ENCODE measurements at places on chromosomes 11 and 22.

- no peak for DNase-seq
These were observed 141.1 kb upstream of the NARS2 start for GRCh38 chr11:78715639-78716311.

DNA sequence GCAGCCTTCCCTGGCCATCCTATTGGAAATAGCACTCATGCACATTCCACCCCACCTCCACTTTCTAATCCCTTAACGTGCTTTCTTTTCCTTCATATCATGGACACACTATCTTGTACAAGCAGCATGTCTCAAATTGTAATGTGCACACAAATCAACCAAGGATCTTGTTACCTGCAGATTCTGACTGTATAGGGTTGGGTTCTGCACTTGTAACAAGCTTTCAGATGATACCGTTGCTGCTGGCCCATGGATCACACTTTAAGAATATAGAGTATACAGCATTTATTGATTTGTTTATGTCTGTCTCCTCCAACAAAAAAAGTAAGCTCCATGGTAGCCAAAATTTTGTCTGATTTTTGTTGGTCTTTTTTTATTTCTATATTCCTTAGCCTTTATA, 32.4 kb upstream of the POU2AF1 start:
- DNase-seq: no peak

DNA sequence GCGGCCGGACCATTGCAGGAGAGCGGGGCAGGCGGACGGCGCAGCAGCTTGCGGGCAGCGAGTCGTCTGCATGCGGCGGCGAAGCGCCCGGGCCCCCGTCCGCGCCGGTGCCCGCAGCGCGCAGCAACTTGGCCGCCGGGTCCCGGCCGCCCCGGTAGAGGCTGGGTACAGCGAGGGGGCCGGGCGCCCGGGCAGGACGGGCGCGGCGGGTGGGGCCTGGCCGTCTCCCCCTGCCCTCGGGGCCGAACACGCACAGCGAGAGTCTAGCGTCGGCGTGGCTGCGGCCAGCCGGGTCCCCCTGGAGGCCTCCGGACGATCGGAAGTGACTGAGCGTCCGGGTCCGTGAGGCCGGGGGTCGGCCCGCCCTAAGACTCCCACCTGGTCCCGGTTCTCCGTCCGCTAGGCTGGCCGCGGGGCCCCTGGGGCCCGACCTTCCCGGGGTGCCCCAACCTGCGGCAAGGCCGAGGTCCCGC, 775 bp upstream of the TRABD start:
- DNase-seq: no peak

GRCh38 chr11:114140826-114141225, 81.3 kb downstream of the ZBTB16 start:
- no peak for DNase-seq

GRCh38 chr22:50312371-50312770, 4.9 kb upstream of the PLXNB2 start:
- no peak for DNase-seq

GRCh38 chr11:92340839-92341238, 116.2 kb downstream of the FAT3 start:
- DNase-seq: no peak

- DNase-seq: no peak
These were observed 112.7 kb downstream of the SEZ6L start for GRCh38 chr22:26281941-26282340.

DNA sequence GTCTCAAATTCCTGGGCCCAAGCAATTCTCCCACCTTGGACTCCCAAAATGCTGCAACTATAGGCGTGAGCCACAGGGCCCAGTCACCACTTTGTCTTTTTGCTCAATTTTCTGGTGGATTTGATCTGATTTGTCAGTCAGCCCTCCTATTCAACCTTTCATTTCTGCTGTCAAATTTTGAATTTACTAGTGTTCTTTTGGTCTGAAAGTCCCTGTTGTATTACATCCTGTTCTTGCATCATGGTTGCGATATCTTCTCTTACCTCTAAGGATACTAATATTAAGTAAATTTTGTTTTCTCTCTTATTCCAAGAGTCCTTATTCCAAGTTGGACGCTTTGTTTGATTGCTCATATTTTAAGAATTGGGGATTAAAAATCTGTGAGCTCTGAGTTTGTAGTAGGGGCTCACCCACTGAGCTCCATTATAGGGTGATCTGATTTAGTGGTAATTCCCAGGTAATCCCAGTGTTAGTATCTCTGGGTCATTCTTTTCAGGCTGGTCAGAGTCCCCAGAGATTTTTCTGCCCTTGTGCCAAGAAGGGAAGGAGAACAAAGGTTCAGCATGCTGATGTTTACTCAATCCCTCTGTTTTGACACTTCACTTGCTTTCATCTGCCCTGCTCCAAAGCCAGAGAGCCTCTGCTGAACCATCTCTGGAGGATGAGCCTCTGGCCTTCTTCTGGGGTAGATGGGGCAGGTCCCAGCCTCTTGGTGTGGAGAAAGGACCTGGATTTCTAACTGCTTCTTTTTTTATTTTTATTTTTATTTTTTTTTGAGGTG, 10.0 kb downstream of the UPB1 start:
- peak; percentile 66 for DNase-seq

DNA sequence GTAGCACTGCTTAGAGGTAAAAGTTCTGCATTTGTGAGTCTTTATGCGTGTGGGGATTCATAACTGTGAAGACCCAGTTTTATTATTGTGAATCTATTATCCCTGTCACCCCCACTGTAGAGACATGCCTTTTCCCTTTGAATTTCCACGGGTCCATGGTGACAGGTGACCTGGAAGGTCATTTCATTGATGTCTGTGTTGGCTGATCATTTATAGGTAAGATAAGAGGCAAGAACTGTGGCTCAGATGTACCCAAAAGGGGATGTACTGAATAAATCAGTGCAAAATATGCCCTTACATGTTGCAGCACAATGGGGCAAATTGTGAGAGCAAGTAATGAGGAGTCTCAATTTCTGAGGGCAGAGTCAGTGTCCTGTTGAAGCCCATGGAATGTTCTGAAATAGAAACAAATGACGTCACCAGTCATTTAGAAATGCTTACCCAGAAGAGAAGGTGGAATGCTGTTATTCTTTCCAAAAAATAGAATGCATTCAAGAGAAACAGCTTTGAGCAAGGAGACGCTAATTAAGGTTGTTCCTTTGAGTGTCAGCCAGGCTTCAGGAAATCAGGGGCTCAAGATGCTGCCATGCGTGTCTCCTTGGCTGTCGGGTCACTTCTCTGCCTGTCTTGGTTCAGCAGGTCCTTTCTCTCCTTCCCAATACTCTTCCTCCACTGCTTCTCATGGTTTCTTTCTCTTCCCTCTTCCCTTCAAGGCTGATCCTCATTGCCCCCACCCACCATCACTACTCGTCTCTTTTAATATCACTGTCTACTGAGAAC, 118.7 kb upstream of the E2F8 start:
- no peak for DNase-seq

GRCh38 chr11:1388763-1389102, 1.0 kb upstream of the BRSK2 start:
- DNase-seq: no peak

DNA sequence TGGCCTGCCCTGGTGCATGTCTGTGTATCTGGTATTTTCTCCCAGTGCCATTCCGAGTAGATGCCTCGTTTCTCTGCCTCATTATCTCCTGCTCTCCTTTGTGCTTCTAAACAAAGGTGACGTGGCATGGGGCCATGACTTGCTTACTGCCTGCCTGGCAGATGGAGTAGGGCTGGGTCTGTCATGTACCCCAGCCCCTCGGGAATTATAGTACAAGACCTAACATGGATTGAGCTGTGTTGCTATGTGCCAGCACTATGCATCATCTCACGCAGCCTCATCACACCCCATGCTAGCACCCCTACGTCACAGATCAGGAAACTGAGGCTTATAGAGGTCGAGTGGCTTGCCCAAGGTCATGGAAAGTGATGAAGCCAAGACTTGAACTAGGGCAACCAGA, 88.1 kb downstream of the GALNT18 start:
- no peak for DNase-seq

DNA sequence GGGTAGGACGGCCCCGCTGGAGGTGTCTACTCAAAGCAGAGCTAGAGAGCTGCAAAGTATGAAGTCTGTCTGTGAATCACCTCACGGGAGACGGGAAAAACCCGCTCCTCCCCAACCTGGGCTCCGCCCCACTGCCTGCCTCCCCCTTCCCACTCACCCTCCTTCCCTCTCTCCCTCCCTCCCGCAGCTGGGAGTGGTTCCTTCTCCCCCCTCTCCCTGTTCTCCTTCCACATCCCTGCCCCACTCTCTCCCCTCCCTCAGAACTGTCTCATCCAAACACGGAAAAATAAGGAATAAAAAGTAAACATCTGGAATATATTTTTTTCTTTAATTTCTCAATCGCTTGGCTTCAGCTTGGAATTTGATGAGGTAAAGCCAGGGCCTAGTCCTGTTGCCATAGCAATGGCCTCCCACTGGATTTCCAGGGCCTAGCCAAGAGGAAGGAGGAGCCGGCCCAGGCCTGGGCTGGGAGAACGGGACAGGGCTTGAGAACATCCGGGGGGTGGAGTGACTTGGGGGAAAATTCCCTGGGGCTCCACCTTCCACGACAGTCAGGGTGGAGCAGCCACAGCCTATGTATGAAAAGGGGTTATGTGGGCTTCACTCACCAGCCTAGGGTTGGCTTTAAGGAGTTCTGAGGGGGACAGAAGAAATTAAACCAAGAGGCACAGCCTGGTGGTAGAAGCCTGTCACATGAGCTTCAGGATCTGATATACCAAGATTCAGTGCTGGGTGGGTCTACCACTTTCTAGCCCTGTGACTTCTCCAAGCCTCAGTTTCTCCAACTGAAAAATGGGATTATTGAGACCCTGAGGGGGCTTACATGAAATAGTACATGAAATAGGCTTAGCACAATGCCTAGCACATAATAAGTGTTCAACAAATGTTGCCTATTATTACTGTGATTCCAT, 2.2 kb downstream of the TNKS1BP1 start:
- no peak for DNase-seq

DNA sequence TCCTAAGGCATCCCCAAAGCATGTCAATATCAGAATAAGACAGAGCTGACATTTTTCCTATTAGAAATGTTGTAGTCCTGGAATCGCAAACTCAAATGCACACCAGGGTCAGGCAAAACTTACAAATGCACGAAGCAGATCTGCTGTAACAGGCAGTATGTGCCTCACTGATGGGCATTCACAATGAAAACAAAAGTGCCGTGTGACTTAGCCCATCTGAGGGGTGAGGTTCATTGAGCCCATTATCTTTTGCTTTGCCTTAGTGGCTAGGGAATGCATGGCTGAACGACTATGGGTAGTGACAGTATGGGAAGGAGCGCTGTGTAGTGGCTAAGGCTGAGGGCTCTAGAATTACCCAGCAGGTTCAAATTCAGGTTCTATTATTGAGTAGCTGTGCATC, 43.1 kb upstream of the RASSF10 start:
- no peak for DNase-seq

DNA sequence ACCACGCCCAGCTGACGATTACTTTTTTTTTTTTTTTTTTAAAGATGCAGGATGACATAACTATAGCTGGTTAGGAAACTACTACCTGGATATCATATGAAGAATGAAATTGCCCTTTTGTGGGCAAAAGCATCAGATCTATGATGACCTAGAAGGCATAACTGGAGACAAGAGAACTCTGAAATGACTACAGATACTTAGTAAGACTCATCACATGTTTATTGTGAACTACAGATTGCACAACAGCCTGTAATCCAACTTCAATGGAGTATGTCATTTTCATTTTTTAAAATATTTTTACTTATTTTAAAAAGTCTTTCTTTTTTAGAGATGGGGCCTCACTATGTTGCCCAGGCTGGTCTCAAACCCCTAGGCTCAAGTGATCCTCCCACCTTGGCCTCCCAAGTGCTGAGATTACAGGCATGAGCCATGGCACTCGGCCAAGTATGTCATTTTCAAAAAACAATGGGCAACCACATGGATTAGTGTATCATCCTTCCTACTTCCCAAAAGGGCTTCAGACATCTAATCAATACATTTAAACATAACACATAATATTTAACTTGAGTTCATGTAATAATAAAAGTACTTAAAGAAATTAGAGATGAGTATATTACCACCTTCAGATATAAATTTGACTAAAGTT, 3.3 kb downstream of the MTMR2 start:
- no peak for DNase-seq

DNA sequence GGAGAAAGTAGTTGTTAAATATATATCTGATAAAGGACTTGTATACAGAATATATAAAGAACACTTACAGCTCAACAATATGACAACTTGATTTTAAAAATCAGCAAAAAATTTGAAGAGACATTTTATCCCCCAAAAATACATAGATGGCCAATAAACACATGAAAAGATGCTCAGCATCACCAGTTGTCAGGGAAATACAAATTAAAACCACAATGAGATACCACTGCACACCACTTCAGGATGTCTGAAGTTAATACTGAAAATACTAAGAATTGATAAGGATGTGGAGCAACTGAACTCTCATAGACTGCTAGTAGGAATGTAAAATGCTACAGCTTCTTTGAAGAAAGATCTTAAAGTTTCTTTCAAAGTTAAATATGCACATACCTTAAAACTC, 49.2 kb downstream of the KREMEN1 start:
- no peak for DNase-seq

DNA sequence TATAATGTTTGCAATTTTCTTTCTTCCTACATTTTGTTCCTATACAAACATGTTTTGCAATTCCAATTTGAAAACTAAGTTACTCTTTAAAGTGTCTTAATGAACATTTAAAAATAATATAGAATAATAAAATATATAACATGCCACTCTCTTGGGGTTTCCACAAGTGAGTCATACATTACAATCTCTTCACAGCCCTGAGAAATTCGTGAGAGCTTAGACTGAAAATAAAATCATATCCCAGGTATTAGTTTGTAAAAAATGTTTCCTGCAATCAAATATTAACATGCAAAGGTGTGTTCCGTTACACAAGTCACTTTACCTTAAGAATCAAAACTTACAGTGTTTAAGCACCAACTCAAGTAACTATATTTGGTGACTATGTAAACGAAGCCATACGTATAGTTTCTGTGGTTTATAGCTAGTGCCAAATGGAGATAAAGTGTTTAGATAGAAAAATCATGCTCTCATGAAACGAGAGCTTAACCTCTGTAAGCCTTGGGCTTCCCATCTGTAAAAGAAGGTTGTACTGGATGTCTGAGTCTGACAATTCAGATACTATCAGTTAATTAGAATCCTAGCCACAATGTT, 253.6 kb upstream of the ANO3 start:
- no peak for DNase-seq

All from CD14-positive monocyte (primary cell).